Stimulated activated CD8-positive, alpha-beta memory T cell treated with anti-CD3 and anti-CD28 coated beads, Interleukin-4, amount 100 ng/mL, for 1 hour (primary cell): ENCODE measurements at places on chromosomes 2 and 18.

GRCh38 chr2:171081649-171082111, 79.0 kb downstream of the TLK1 start:
- no peak for DNase-seq

- DNase-seq, result no peak
These were observed 383.2 kb upstream of the SLC14A2 start for GRCh38 chr18:45232061-45232460.

GRCh38 chr2:240795454-240795853, 24.6 kb downstream of the KIF1A start:
- DNase-seq, result no peak

DNA sequence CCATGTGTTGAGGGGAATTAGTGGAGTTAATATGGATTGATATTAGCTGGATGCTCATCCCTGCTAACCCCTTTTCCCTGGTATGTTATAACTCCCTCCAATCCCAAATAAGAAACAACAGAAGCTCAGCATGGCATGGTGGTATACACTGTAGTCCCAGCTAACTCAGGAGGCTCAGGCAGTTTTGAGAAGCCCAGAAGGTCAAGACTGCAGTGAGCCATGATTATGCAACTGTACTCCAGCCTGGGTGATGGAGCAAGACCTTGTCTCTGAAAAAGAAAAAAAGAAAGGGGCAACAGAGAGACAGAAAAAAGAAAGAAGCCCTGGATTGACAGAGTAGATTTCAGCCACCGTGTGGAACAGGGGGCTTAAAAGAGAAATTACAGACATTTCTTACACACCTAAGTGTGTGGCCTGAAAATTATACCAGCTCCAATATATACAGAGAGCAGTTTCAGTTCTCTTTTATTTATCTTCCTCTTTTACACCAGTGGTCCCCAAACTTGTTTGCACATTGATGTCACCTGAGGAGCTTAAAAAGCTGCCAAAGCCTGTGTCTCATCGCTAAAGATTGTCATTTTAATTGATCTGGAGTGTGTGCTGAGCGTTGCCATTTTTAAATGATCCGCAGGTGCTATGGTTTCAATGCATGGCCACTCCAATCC, 203.6 kb downstream of the UBE2E3 start:
- no peak for DNase-seq

DNA sequence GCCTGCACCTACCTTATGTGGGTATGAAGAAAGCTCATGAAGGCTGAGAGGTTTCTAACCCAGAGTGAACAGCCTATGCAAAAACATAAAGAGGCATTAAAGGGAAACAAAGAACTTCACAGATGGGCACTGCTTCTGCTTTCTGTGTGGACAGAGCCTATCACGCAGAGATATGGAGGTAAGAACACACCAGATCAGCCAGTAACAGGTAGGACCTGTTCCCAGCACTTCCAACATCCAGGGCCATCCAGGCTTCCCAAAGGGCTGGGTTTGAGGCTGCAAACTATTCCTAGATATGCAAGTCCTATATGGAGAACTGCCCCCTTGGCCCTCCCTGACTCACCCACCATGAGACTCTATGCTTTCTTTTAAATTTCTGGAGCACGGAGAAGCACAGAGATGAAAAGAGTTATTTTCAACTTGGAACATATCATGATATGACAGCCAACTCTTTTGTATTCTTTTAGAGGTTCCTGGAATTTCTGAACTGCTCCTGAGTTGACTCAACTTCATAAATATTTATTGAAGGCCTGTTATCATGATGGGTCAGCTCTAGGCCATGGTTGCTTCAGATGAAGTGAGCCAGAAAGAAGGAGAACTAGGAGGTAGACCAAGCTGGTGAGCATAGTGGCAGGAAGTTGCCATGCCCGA, 77.4 kb upstream of the PPP1CB start:
- DNase-seq, result no peak

- no peak for DNase-seq
These were observed 47.6 kb downstream of the PLB1 start for GRCh38 chr2:28543316-28544035.

DNA sequence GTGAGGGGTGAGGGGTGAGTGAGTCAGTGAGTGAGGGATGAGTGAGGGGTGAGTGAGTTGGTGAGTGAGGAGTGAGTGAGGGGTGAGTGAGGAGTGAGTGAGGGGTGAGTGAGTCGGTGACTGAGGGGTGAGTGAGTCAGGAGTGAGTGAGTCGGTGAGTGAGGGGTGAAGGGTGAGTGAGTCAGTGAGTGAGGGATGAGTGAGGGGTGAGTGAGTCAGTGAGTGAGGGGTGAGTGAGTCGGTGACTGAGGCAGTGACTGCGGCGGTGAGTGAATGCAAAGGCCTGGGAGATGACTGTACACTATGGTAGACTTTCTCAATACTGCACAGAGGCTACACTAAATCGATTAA, 16.6 kb downstream of the THAP4 start:
- no peak for DNase-seq

GRCh38 chr2:126824663-126825062, 74.0 kb upstream of the TEX51 start:
- DNase-seq, result no peak

- no peak for DNase-seq
These were observed 9.6 kb downstream of the SLC14A1 start for GRCh38 chr18:45733535-45733934.
